ENCODE measurements at places on chromosomes 12 and 14.

DNA sequence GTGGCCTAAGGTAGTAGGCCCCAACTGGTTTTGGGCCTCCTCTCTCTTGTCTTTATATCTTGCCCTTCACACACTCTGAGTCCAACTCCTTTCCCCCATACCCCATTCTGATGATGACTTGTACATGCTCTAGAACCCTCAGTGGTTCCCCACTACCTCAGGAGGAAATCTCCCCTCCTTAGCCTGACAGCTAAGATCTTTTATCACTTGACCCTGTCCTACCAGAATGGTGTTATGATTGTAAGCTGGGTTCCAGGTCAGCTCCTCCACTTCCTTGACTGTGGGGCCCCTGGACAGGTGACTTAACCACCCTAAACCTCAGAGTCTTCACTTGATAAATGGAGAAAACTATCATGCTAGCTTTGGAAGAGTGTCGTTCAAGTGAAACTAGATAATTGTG, 9.4 kb upstream of the MYL2 start:
- DNase-seq, result no peak

DNA sequence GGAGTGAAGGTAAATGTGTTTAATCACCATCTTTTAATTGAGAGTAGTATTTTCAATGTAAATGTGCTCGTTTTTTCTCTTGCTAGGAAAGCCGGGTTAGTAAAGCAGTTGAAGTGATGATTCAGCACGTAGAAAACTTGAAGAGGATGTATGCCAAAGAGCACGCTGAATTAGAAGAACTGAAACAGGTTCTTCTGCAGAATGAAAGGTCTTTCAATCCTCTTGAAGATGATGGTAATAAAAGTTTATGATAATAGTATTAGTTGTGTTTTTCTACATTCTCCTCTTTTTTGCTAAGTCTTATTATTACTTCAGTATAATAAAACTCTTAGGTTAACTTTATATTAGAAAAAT, 93.9 kb downstream of the DNAI7 start:
- no peak for DNase-seq

DNA sequence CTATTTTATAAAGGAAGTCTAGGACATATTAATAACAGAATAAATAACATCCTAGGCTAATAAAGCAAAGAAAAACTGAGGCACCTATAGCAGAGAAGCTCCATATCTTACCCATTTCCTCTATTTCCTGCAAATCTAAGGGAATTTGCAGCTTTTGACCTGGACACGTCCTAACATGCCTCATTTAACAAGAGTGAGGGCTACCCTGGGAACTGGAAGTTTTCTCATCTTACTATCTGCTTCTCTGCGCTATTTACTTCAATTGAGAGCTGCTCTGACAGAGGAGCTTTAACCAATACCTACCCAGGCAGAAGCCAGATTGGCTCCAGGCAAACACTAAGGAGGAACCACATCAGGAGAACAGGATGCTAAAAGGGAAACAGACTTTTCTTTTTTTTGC, 5.7 kb downstream of the YBX3 start:
- DNase-seq, result no peak

DNA sequence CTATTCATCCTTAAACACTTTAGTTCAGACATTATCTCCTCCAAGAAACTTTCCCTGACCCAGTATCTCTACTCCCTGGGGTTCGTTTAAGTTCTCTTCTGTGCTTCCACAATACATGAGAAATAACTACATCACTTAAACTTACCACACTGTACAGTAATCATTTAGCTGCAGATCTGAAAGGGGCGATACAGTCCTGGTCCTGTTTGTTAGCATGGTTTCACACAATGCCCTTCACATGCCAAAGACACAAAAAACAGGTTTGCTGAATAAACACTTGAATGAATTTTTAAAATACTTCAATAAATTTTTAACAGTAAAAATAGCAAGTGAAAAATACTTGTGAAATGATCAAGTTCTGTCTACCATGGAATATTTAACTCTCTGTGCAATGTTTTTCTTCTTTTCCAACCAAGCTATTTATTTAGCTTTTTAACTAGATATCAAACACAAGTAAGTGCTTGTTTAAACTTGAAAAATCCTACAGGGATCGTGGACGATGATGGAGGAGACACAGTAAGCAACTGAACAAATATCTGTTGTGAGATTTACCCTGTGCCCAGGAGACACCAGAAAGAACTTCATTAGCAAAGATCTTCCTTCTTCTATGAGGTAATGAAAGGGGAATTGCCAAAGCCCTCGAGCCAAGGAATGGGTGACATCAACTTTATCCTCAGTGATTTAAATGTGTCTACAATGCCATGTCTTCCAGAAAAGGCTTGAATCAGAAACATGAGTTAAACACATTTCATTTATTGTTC, 255.6 kb upstream of the GRIP1 start:
- DNase-seq, result no peak

GRCh38 chr12:26156201-26156871, 31.5 kb upstream of the BHLHE41 start:
- no peak for DNase-seq

- peak; percentile 92 for DNase-seq
Measured at GRCh38 chr14:100108042-100108825, 43.0 kb downstream of the EVL start.

All from stimulated activated CD4-positive, alpha-beta T cell treated with anti-CD3 and anti-CD28 coated beads, Interleukin-4, amount 100 ng/mL, for 48 hours (primary cell).